Ovary (tissue), 10 donors: ENCODE measurements at places on chromosomes 4 and X. TPM values are rescaled to one million over a fixed set of nuclear protein-coding genes. Genes with fewer than 3 reads are reported as not detected.

Gene ANK2
- polyA plus RNA-seq: 60.0 TPM

Gene RAB9B
- 14.0 TPM for polyA plus RNA-seq

Gene GPRASP3
- polyA plus RNA-seq: 4.0 TPM

Gene TRPC5OS
- polyA plus RNA-seq: 0.02 TPM

Gene OCRL
- polyA plus RNA-seq: 49.8 TPM

Gene WAS
- polyA plus RNA-seq: 3.2 TPM

Gene AVPR2
- 1.3 TPM for polyA plus RNA-seq

Gene EMD
- polyA plus RNA-seq: 55.1 TPM

Gene HMGN5
- 21.2 TPM for polyA plus RNA-seq

Gene GDPD2
- polyA plus RNA-seq: not detected

Gene SPP1
- polyA plus RNA-seq: 20.8 TPM

Gene POF1B
- polyA plus RNA-seq: 0.07 TPM

Gene PRPS2
- 105 TPM for polyA plus RNA-seq

Gene ALAS2
- polyA plus RNA-seq: 0.20 TPM

Gene TDO2
- 0.08 TPM for polyA plus RNA-seq

Gene NFXL1
- 5.8 TPM for polyA plus RNA-seq

Gene TMPRSS11E
- not detected for polyA plus RNA-seq

Gene GPM6B
- 9.4 TPM for polyA plus RNA-seq

Gene DKK2
- polyA plus RNA-seq: 0.62 TPM

Gene GAGE12J
- not detected for polyA plus RNA-seq

Gene AMBN
- polyA plus RNA-seq: not detected

Gene KIAA1210
- 0.43 TPM for polyA plus RNA-seq

Gene FAM133A
- polyA plus RNA-seq: 0.16 TPM

Gene RADX
- 7.1 TPM for polyA plus RNA-seq

Gene TCP11X2
- polyA plus RNA-seq: not detected

Gene EIF4E
- 56.9 TPM for polyA plus RNA-seq
